Activated T-cell treated with anti-CD3 and anti-CD28 coated beads, Interleukin-2, amount 50 U/mL, for 24 hours (primary cell): ENCODE measurements at places on chromosomes 11 and 22.

DNA sequence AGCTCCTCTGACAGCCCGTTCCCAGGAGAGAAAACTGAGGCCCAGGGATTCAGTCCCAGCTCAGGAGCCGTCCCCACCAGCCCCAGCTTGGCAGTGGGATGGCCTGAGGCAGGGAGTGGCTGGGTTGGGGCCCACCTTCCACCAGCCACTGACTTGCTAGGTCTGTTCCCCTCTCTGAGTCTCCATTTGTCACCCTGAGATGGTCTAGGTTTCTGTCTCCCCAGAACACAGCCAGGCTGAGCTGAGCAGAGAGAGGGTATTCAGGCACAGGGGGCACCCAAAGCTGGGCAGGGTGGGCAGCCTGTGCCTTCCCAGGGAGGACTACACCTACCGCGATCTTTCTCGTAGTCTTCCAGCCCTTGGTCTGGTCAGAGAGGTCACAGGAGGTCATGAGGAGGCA lies 95.7 kb downstream of the PDE2A start:
- no peak for DNase-seq

DNA sequence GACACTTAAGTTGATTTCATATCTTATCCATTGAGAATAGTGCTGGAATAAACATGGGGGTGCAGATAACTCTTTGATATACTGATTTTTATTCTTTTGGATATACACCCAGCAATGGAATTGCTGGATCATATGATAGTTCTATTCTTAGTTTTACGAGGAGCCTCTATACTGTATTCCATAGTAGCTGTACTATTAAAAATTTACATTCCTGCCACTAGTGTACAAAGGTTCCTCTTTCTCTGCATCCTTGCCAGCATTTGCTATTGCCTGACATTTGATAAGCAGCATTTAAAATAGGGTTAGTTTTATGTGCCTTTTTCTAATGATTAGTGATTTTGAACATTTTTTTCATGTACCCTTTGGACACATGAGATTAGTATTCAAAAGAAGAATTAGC lies 554.2 kb downstream of the JRKL start:
- DNase-seq, result no peak

- no peak for DNase-seq
Measured at GRCh38 chr11:134639586-134640330, 227.7 kb upstream of the B3GAT1 start.

GRCh38 chr22:27250886-27251285 lies 550.7 kb downstream of the MN1 start:
- DNase-seq, result no peak

DNA sequence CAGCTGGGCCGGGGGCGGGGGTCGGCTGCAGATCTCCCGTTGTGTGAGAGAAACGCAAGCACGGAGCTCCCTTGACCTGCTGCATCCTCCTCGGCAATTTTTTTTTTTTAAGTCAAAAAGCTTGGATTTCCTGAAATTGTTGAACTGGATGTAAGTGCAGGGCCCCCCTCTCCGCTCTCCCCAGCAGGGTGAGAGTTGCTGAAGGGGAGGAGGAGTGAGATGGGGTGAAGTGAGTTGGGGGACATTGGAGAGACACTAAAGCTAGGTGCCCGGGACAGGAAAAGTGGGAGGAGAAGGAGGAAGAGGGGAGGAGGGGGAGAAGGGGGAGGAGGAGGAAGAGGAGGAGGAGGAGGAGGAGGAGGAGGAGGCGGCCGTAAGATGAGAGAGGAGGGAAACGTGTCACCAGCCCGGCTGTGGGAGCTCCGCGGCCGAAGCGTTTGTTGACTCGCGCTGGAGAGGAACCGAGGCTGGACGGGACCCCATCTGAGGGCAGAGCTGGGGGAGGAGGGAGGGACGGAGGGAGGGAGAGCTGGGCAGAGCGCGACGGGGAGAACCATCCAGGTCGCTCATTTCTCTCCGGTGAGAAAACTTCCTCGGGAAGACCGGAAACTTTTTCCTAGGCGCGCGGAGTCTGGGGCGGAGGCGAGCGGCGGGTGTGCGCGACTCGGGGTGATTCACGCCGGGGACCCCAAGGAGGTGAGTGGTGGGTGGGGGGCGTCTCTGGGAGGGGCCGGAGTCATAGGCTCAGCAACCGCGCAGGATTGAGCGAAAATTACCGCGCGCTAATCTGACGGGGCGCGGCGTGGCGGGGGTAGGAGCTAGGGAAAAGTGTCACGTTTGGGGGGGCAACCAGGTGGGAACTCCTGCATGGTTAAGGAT lies 80.2 kb downstream of the PRR5L start:
- DNase-seq, result peak; percentile 43

DNA sequence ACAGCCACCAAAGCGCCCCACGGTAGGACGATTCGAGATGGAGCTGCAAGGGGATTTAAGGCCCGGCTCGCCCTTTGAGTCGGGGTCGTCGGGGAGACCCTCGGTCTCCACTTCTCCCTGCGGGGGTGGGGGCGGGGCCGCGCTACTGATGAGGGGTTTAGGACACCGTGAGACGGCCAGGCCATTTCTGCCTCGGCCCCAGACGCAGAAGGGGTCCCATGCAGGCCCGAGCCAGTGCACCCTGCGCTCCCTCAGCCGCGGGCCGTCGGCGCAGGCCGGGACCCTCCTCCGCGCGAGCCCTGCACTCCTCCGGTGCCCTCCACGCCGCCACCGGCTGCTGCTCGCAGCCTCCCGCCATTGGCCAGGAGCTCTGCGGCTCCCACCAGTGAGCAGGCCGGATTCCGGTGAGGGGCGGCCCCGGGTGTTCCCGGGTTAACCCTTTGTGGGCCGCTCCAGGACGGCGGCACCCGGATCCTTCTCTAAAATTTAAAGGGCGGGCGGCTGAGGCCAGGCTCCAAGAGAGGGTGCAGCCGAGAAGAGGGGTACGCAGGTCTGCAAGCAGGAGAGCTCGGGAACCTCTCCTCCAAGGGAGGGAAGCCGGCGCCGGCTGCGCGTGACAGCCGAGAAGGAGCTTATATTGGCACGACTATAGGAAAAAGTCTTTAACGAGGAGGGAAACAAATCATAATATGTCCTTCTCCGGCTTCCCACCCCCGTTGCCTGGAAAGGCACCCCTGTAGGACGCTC lies 18.0 kb downstream of the CREB3L1 start:
- peak; percentile 84 for DNase-seq

- DNase-seq, result no peak
Measured at GRCh38 chr11:12200279-12200990, 90.0 kb downstream of the MICAL2 start.

GRCh38 chr11:16047073-16047472 lies 309.3 kb downstream of the SOX6 start:
- no peak for DNase-seq

DNA sequence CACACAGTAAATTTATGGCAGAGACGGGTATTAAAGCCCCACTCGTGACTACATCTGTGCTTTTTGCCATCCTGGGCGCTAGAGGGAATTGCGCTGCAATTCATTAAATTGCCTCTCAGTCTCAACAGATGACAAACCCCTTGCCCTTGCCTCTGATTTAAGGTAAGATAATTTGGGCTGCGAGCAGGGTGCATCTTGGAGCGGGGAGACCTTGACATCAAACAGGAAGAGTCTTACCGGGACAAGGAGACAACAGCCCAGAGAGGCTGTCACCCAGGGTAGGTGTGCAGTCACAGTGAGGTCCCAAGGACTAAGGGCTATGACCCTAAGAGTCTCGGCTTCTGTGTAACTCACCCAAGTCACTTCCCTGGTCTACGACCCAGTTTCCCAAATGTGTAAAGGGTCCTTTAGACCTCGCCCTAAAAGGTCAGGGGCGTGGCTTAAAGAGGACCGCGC lies 449 bp upstream of the TOM1 start:
- no peak for DNase-seq

DNA sequence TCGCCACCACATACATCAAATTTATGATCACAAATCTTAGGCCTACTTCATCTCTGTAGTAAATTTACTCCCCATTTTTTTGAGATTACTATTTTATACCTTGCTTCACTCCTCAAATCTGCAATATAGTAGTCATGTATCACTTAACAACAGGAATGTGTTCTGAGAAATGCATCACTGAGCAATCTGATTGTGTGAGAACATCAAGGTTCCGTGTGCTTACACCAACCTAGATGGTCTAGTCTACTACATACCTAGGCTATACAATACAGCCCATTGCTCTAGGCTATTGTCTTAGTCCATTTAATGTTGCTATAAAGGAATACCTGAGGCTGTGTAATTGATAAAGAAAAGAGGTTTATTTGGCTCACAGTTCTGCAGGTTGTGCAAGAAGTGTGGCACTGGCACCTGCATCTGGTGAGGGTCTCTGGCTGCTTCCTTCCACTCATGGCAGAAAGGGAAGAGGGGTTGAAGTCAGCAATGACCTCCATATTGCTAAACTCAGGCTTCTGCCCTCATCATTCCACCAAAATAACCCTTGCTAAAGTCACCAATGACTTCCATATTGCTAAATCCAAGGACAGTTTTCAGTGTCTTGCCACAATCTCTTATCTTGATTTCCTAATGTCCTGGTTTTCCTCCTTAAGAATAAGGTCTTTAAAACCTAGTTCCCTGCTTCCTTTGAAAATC lies 140.3 kb downstream of the RBFOX2 start:
- no peak for DNase-seq

- DNase-seq, result no peak
Measured at GRCh38 chr11:17067417-17067816, 10.1 kb downstream of the RPS13 start.

DNA sequence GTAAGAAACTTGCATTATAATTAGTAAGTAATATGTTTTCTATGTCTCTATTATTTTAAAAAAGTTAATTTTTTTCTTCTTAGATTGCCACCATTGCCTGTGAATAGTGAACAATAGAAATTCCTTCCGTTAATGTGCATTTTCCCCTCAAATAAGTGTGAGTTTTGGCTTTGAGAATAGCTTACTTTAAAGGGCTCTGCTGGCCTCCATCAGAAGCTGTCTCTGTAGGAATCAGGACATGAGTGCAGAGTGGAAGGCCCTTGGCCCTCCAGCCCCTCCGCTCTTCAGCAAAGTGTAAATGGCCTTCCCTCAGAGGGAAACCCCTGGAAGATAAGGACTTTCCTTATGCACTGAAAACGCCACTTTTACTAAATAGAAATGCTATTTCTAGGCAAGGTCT lies 24.1 kb upstream of the ADORA2A start:
- DNase-seq, result no peak

GRCh38 chr22:20138868-20139267 lies 7.3 kb downstream of the ZDHHC8 start:
- no peak for DNase-seq

GRCh38 chr11:115499241-115499799 lies 4.9 kb downstream of the CADM1 start:
- no peak for DNase-seq

GRCh38 chr22:37068859-37069258 lies 17.3 kb downstream of the KCTD17 start:
- DNase-seq, result no peak

DNA sequence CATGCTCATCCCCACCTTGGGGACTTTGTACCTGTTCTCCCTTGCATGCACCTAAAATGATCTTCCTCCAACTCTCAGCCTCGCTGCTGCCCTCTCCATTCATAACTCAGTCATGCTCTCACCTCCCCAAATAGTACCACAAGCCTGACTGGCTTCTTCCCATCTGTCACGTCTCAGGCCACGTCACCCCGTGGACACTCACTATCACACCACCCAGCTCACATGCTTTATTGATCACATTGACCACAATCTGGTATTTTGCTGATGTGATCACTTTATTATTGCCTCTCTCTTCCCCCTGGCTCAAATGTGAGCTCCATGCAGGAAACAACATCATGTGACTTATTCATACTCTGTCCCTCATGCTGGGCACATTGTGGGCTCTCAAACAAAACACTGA lies 9.2 kb upstream of the SGSM1 start:
- no peak for DNase-seq

DNA sequence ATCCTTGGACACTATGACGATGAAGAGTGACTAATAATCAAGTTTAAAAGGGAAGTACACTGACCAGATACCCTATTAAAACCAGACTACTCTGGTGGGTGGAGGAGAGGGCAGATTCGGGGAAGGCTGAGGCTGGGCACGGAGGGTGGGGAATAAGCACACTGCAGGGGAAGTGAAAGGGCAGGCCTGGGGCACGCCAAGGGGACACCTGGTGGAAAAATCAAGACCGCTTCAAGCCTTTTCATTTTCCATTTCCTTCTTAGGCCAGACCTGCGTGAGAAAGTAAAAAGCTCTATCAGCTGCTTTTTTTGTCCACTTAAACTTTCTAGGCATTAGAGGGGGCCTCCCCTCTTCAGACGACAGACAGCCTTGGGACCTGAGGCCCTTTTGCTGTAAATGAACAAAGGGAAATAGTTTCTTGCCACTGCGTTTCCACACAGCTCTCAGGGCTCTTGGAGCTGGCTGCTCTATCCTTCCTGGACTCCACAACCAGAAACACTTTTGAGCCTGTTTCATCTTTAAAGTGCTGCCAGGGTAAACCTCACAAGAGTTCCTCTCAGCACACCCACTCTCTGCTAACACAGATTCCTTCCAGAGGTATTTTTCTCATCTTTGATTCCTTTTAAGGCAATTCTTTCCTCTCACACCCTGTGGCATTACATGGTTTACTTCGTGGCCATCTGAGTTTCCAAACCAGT lies 25.0 kb upstream of the SERPIND1 start:
- DNase-seq, result no peak

DNA sequence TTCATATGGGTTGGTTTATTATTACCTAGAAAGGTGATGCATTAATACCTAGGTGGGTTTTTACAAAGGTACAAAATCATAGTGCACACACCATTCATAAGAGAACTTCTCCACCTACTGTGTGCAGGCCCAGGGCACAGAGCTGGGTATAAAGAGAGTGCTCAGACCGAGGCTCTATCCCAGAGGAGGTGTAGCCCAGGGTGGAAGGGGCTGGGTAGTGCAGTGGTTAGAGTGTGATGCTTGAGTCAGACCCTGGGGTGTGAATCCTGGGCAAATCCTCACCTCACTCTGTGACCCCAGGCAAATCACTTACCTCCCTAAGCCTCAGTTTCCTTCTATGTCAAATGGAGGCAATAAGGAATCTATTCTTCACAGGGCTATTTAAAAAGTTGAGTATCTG lies 32.2 kb downstream of the PARVG start:
- DNase-seq, result no peak

- DNase-seq, result peak; percentile 74
Measured at GRCh38 chr22:26656891-26657851, at the start of gene MIAT. MIAT (plus strand) TSS chr22:26657588.

DNA sequence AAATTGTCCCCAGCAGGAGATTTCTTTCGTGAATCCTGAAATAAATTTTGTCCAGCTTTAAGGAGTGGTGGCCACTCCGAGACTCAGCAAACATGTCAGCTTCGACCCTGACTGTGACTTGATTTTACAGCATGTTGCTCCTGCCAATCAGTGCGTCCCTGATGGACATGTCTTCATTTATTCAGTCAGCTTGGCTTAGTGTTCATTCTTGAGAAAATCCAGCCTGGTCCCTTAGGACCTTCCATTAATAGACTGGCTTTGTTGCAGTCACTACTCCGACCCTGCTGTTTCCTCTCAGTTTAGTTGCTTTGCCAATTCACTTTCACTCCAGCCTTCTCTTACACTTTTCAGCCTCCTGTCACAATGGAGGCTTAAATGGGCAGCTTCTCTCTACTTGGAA lies 30.5 kb downstream of the TMPRSS5 start:
- no peak for DNase-seq
